ENCODE measurements at places on chromosomes 6 and 20.

DNA sequence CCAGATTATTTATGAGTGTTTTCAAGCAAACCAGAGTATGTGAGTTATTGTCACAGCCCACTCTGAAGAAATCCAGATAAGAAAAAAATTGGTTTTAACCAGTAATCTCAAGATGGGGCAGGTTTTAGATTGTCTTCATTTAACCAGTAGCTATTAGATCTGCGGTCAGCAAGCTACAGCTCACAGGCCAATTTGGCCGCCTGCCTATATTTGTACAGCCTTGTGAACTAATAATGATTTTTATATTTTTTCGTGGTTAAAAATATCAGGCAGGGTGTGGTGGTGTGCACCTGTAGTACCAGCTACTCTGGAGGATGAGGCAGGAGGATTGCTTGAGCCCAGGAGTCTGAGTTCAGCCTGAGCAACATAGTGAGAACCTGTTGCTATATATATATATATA, 5.0 kb downstream of the FAM209B start:
- no peak for DNase-seq

DNA sequence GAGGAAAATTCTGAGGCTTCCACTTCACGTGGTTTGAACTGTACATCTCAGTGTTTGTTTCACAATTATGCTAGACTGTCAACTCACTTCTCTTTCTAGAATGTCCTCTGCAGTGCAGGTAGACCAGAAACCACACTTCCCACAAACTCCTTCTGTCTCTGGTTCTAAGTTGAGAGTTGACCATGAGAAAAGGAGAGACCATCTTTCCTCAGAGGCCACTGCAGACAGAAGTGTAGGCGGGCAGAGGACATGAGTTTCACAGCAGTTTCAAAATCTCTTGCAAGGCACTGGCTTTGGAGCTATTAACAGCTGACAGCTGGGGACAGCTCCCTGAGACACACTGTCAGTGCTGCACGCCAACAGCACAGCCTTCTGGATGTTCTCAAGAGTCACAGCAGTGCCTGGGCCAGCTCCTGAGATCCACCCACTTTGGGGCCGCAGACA, 55.4 kb upstream of the MOXD1 start:
- no peak for DNase-seq

DNA sequence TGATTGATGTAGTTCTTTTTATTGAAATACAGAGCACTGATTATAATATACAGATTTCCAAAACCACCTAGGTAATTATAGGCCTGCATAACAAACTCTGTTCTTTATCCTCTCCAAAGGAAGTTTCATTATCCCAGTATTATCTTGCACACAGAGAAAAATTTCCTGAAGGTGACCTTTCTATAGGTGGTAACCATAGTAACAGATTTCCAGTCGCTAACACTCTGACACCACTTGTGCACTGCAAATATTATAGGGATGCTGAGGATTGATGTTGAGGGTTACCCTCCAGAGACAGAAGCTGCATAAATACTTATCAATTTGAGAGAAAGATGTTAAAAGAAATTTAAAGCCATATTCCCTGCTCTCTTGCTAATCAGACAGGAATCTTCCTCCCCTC, 274.5 kb upstream of the NRSN1 start:
- DNase-seq = no peak

- DNase-seq = no peak
These were observed 120.7 kb downstream of the EDN3 start for GRCh38 chr20:59421089-59421488.

GRCh38 chr6:16483315-16483875, 245.0 kb downstream of the GMPR start:
- DNase-seq = no peak

- no peak for DNase-seq
These were observed 13.7 kb upstream of the ZNF318 start for GRCh38 chr6:43383021-43383667.

- DNase-seq = no peak
These were observed 75.9 kb upstream of the GATA5 start for GRCh38 chr20:62551407-62552323.

DNA sequence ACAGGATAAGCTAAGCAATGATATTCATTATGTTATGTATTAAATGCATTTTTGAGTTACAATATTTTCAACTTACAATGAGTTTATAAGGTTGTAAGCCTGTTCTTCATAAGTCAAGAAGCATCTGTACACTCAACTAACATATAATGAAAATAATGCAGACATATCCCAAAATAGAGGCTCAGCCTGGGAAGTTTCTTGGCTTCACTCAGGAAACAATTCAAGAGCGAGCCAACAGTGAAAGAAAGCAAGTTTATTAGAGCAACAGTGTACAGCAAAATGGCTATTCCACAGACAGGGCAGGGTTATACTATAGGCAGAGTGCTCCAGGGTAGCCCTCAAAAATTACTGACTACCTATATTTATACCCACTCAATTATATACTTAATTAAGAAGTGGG, 1581.8 kb downstream of the HACE1 start:
- no peak for DNase-seq

GRCh38 chr6:8462169-8462568, 26.8 kb upstream of the SLC35B3 start:
- no peak for DNase-seq

GRCh38 chr6:121873595-121873994, 438.1 kb downstream of the GJA1 start:
- no peak for DNase-seq

GRCh38 chr20:32789896-32790750, 27.9 kb downstream of the DNMT3B start:
- DNase-seq = peak; percentile 92

GRCh38 chr6:4478098-4478497, 298.1 kb upstream of the CDYL start:
- DNase-seq = no peak

DNA sequence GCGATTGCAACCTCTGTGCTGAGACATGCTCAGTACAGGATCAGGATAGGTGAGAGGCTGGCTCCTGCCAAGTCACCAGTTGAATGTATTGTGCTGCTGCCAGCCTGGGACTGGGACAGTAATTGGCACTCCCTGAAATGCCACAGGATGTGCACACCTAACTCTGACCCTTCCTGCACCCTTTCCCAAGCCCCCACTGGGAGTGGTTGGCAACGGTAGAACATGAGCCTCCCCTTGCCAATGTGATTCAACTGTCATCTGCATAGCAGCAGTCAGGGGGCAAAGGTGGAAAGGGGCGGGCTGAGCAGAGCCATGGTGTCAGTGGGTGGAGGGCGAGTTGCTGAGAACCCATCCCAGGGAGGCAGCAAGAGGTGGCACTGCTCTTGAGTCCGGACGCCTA, 15.4 kb downstream of the SPINT3 start:
- DNase-seq = no peak

DNA sequence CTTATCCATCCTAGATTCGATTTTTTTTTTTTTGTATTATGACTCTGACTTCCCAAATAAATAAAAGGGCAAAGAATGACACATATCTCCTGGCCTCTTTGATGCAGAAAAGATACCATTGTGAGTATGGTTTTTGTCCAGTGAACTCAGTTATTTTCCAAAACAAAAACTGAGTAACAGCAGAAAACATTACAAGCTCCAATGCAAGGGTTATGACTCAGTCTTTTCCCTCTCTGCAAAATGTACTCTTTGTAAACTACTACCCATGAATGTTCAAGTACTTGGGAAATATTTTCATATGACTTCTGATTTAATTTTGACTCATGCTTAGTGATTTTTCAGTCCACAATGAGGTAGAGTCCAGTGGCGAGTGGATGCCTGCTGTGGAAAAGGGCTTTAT, 355.3 kb downstream of the RNF144B start:
- DNase-seq = no peak

DNA sequence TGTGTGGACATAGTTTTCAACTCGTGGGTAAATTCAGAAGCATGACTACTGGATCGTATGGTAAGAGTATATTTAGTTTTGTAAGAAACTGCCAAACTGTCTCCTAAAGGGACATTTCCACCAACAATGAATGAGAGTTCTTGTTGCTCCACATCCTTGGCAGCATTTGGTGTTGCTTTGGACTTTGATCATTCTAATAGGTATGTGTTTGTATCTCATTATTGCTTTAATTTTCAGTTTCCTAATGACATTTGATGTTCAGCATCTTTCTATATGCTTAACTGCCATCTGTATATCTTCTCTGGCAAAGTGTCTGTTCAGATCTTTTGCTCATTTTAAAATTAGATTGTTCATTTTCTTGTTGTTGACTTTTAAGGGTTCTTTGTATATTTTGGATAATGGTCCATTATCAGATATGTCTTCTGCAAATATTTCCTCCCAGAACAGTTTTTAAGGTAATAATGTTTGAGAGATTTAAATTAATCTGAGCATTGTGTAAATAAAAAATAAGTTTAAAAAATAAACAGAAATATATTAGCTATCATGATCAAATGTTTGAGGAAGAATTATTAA, 138.7 kb downstream of the CCDC170 start:
- no peak for DNase-seq

- no peak for DNase-seq
These were observed 2.5 kb upstream of the OGFR start for GRCh38 chr20:62802026-62802712.

DNA sequence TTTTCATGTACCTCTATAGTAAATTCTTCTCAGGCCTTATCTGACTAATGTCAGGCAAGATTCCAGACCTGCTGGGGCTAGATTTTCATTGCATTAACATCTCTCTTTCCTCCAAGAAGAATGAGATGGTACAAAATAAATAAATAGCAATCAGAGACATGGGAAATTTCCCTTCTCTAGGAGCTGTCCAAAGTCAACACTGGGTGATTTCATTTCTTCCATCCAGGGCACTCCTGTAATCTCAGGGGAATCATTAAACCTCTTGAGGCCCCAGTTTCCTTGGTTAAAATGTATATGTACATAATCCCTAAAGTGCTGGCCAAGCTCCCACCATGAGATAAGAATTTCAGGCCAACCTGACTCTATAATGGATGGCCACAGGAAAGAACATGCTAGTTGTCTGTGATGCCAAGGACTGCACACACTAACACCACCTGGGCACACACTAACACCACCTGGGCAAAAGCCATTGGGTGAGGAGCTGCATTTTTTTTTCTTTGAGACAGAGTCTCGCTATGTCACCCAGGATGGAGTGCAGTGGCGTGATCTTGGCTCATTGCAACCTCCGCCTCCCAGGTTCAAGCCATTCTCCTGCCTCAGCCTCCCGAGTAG, 912 bp downstream of the IL17F start:
- no peak for DNase-seq

- no peak for DNase-seq
These were observed 883 bp upstream of the CCDC28A start for GRCh38 chr6:138772596-138773176.

DNA sequence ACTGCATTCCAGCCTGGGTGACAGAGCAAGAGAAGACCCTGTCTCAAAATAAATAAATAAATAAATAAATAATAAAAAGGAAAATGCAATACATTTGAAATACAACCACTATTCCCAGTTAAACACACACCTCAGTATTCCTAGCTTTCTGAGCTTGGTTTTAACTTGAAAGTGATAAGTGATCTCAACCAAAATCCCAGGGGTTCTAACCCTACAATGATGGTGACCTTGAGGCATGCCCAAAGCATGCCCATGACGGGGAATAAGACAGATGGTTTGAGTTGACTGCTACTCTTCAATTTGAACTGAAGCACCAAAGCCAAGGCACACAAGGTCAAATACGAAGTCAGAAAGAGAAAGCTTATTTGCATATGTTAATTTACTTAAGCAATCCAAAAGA, 96.9 kb downstream of the ZFP64 start:
- DNase-seq = no peak

DNA sequence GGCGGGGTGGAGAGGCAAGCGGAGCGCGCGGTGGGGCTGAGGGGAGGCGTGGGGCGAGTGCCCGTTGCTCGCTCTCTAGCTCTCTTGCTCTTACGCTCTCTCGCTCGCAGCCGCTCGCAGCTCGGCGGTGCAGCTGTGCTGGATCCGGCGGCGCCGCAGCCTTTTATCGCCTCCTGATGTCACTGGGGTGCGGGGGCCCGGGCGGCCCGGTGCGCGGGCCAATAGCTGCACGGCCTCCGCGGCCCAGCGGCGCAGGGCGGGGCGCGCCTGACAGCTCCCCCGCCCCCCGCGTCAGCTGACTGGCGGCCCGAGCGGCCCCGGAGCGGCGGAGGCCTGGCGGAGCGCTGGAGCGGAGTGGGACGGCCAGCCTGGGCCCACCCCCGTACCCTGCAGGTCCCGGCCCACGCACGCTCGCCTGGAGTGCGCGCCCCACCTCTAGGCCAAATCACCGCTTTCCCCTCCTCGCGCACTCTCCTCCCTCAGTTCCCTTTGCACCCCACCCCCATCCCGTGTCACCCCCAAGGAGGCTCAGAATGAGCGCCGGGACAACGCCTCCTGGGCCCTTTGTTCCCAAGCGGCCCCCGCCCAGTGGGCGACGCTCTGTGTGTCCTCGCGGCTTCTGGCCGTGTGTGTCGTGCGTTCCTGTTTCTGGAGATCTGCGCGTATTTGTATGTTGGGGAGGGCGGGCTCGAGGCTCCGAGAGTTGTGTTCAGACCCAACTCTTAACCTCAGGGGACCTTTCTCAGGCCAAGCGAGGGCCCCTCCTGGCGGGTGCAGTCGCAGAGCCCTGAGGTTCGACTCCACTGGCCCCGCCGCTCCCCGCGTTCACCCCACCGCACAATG, at the start of gene MAFB:
Gene MAFB, minus strand, starts transcription at position 137 of the 843 bp plus-strand sequence. CDS start 386 bp downstream, outside the sequence.
- peak; percentile 39 for DNase-seq

DNA sequence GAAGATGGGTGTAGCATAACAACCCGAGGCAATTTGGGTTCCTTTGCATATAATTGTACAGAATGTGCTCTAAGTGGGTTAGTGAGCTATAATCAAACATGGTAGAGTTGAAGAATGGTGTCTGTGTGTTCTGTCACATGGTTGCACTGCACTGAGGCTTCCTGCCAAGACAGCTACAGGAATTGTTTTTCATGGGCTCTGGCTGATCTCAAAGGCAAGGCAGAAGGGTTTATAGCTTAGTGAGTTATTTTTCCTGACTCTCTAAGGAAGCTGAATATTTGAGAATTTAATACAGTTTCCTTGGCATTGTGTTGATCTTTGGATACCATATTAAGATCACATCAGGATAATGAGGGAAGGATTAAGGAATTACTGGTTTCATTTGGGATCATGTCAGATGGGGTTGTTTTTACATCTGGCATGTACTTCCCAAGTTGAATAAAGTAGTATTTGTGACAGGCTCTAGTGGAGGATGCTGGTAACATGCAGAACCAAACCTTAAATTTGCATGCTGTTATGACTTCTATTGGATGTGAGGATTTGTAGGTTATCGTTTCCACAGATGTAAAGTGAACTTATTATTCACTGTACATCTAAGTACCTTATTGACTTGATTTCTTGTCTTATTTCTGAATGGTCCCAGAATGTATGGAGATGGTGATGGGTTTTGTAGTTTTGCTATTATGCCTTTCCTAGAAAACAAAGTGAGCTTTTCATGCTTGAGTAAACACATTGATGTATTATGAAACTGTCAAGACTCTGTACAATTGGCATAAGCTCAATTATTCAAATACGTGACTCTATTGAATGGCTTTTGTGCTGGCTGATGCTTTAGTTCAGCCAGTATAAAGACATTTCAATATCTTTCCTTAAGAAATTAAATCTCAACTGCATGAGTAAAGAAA, 43.3 kb downstream of the LRRC1 start:
- no peak for DNase-seq

DNA sequence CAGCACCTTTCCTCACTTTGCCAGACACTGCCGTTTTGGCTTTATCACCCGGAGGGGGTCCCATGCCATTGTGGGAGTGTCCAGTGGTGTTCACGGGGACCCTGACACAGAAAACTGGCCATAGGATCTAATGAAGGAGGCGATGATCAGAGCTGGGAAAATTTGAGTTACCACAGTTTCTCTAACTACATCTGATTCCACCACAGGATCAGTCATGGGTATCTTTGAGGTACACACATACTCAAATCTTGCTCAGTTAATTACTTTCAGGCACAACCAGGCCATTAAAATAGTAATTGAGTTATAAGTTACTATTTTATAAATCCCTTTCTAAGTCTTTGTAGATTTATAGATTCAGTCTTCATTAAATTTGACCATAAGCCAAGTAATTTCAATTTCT, 215.1 kb downstream of the PRL start:
- no peak for DNase-seq
